ENCODE measurements at places on chromosomes 6 and 20.

DNA sequence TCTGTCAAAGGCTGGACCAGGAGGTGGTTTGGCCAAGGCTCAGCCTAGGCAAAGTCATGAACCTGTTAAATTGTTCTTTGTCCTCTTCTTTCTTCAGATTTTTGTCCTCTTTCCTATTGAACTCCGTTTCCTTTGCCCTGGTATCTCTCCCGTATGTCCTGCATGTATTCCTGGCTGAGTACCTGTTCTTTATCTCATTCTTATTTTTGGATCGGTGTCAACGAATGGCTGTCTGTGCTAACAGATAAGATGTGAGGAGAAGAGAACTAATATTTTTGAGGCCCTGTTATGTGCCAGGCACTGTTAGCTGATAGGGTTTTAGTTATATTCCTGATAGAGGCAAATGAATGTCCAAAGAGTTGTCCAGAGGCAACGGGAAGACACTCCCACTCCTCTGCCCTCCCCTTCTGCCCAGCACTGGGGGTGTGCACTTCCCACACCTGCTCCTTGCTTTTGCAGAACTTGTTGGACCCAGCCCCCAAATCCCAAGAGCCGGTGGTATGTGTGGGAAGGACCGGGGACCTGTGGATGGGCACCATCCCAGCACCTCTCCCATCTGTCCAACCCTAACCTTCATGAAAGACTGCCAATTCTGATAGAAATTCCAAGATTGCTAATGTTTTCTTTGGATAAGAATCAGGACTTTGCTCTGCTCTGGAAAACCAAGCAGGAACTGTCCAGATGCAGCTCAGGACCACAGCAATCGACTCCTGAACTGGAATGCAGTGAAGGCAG lies 20.6 kb downstream of the MMP24OS start:
- no peak for DNase-seq

DNA sequence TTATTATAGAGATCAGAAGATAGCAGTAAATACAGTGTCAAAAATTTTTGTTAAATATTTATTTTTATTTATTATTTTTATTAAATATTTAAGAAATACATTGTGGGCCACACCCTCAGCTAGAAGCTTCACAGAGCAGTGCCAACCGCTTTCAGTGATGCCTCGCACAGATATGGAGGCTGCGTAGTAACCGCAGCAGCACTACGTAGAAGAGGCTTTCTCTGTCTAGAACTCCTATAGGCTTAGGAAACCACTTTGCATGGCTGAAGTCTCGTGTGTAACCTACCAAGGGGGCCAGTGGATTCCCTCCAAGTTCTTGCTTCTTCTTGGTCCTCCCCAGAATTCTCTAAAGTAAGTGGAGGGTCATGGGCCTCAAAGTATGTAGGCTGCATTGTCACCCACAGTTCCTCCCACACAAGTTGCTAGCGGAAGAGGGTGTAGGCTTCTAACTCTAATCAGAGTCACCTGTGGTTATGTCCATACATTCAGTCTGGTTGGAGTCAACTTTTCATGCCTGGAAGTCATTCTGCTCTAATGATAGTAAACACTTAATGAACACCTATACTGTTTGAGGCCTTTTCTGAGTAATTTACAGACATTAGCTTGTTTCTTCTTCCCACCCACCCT lies 285.6 kb downstream of the CDKAL1 start:
- no peak for DNase-seq

DNA sequence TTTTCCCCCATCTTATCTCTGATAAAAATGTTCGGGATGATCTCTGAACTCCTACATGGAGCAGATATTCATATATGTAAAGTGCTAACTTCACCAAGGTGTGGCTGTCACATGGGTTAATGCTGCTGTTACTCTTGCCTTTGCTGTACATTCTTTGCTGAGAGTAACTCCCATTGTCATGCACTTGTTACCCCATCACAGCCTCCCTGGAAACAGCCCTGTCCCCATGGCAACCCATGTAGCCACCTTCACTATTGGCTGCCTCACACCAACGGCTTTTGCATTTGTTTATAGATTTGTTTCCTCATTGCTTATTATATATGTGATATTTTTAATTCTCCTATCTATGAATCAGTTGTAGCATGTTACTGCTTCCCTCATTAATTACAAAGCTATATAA lies 17.3 kb upstream of the IBTK start:
- no peak for DNase-seq

- no peak for DNase-seq
Observed at GRCh38 chr6:111843347-111844147, 29.7 kb downstream of the FYN start.

DNA sequence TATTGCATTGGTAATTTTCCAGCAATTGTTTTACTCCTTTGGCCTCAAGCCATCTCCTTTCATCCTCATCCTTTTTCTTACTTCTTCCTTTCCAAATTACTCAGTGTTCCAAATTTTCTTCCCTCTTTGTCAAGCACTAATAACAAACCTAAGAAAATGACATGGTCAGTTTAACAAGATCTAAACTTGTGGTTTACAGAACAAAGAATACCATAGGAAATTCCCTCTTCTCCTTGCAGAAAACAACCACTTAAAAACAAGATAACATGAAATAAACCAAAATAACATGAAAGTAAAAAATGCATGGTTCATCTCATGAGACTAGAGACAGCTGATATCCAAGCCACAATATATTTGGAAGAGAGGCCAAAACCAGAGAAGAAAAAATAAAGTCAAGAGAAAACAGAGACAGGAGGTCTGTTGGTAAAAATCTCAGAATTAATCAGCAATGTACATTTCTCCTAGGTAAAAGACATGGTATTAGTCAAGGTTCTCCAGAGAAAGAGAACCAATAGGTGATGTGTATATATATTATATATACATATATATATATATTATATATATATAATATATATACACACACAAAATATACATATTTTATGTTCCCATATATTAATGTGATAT lies 51.0 kb upstream of the SENP6 start:
- no peak for DNase-seq

GRCh38 chr6:3190056-3190455 lies 32.7 kb upstream of the TUBB2A start:
- no peak for DNase-seq

DNA sequence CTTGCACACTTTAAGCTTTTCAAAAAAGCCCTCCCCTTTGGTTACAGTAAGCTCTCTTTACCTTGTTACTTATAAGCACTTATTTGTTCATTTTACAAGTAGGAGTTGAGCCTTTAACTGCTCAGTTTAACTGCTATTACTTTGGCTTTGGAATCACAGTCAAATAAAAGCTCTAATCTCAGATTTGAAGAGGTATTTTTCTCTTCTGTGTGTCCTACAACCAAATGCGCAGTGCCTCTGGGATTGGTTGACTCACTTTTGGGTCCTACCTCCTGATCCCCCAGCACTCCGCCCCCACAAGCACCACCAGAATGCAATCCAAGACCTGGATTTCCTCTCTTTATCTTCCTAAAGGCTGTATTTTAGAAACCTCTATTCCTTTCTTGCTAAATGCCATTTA lies 2.5 kb downstream of the NCOA7 start:
- no peak for DNase-seq

DNA sequence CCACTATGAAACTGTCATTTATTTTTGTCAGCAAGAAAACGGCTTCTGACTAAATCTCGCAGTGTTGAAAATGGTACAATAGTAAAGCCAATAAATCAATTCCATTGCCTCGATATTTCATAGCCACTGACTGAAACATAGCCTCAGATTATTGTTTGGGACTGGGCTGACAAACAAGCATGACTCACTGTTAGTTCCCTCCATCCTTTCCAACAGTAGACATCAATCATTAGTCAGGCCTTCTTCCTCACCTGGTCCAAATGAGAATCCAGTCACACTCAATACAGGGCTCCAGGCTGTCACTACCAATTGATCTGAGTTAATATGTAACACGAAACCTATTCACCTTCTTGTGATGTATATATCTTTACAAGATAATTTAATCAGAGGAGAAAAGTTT lies 66.1 kb downstream of the ADGRB3 start:
- DNase-seq: no peak

DNA sequence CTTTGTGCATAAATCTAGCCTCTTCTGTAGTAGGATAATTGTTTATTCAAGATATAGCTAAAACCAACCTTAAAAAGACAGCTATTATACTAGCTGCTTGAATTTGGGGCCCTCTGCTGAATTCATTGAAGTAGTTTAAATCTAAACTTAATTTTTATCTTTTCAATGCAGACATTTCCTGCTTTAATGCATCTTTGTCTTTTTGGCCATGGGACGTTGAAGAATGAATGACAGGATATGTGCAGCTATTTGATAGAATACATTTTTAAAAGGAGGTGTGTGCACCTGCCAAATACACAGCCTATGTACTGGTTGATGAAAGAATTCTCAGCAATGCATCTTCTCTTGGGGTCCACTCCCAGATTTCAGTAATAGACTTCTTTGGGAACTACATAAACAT lies 524.9 kb downstream of the PHF3 start:
- no peak for DNase-seq

DNA sequence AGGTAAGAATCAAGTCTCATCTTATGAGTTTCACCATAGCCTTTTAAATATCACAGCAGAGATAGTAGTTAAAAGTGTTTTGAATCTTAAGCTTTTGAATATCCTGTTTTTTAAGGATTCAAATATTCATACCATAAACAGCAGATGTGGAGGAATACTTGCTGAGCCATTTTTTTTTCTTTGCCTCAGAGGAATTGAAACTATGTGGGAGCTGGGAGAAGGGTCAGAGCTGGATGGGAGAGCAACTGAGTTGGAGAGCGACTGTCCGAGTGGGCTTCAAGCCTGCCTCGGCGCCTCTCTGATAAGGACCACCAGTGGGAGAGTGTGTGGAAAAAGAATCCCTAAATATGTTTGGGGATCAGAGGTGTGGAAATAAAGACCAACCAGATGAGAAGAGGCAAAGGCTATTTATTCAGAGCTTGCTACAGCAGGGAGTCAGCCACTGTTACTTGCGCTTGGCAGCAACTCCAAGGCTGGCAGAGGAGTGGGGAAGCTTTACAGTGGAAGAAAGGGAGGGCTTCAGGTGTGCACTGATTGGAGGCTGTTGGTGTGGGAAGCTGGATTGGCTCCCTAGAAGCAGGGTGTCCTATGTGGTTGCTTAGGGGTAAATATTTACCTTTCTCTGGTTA lies 34.3 kb upstream of the MCUR1 start:
- DNase-seq: no peak

DNA sequence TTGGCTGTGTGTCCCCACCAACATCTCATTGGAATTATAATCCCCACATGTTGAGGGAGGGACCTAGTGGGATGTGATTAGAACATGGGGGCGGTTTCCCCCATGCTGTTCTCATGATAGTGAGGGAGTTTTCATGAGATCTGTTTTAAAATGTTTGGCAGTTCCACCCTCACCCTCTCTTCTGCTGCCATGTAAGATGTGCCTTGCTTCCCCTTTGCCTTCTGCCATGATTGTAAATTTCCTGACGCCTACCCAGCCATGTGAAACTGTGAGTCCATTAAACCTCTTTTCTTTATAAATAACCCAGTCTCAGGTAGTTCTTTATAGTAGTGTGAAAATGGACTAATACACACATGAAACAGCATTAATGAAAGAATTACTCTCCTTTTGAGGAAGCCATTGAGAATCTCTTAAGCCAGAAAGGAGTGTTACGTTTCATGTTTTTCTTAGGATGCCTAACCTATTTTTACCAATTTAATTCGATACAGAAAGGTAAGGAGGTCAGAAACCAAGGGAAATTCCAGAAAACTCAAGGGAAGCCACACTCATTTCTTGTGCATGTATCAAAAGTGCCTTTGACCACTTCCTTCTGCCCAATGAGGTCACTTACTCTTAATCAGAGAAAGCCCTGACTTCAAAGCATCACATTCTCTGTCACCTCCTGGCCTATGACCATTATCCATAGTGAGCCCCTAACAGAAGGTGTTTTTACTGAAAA lies 24.7 kb upstream of the HINT3 start:
- DNase-seq: no peak

DNA sequence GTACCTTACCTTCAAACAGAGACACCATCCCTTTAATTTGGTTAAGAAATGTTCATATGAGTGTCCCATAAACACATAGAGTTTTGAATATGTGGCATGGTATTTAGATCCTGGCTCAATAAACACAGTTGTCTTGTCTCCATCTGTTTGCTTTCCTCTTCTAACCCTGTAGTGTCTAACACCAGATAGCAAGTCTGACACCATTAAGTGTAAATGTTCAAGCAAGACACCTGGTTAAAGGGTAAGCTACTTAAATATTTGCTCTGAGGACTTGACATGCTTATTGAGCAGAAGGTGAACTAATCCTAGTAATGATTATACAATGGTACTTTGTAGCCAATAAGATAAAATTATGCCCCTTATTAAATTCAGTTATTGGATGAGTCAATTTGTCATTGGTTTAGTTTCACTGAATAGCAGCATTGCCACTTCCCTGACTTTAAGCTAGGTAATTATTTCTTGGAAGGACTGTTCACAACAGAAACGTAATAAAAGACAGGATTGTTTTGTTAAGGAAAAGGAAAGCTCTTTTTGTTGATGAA lies 26.9 kb upstream of the GOPC start:
- DNase-seq: no peak

- DNase-seq: no peak
Observed at GRCh38 chr20:48703511-48704219, 124.1 kb downstream of the PREX1 start.

- no peak for DNase-seq
Observed at GRCh38 chr20:60236613-60237012, 278.4 kb downstream of the CDH26 start.

- no peak for DNase-seq
Observed at GRCh38 chr6:44453146-44453545, 65.6 kb downstream of the CDC5L start.

DNA sequence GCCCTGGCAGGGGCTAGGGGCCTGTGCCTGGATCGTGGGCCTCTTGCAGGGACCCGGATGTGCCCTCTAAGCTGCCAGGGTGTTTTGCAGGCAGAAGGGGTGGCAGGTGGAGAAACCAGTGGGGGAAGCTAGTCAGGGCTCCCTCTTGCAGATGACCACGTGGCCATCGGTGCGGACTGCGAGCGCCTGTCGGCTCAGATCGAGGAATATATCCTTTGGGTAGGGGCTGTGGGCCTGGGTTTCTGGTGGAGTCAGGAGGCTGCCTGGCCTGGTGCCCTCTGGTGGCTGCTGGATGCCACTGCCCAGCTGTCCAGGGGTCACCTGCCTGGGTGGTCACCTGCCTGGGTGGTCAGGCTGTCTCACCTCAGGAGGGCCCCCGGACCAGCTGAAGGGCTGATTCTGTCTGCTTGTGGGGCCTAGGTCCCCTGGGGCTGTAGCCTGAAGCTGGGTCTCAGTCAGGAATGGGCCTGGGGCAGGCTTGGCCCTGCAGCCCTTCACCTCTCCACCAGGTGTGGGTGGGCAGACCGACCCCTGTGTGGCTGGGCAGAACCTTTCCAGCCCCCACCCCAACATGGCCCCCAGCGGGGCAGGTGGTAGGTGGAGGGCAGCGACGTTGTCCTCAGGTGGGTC lies 6.7 kb downstream of the TCEA2 start:
- DNase-seq: no peak

DNA sequence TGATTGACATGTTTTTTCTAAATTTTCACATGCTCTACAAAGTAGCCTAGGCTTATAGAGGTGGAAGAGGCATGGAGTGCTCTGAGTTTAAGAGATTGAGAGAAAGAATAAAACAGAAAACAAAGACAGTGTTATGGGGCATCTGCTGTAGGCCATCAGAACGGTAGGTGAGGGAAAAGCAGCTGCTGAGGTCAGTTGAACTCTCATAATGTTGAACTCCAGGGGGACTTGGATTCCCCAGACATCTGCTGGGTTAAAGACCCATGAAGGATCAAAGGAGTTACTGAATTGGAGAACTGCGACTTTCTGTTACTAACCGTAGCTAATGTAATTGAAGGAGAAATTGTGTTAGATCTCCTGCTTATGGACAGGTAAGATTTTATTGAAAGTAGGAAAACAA lies 333.9 kb downstream of the TFAP2B start:
- no peak for DNase-seq

Measured in stimulated activated CD8-positive, alpha-beta memory T cell treated with anti-CD3 and anti-CD28 coated beads, Interleukin-2, amount 100 ng/mL, for 48 hours (primary cell).